ENCODE measurements at places on chromosomes 3 and 15.

- DNase-seq, result no peak
These were observed 133.5 kb upstream of the SGO1 start for GRCh38 chr3:20319551-20319950.

GRCh38 chr3:172844428-172844827, 93.9 kb downstream of the ECT2 start:
- no peak for DNase-seq

DNA sequence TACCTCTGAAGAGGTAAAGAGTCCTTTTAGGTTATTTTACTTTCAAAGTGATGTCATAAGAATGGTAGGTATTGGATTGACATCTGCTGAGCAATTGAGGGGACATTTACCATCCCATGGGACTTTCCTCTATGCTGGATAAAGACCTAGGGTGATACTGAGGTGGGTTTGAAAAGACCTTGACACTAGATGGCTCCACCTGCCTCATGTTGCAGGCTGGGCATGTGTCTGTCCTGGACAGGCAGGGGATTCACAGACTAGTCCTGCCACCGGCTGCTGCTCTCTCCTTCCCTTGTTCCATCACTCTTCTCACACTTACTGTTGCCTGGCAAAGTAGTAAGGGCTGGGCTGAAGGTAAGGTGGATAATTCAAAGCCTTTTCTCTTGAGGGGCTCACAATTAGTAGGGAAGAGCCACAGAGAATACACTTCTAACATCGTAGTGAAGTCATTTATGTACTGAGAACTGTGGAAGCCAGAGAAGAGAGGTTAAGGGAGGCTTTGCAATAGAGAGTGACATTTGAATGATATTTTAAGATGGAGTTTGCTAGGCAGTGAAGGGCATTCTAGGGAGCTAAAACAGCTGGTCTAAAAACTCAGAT, 27.7 kb downstream of the TRAK1 start:
- no peak for DNase-seq

GRCh38 chr3:169394316-169394715, 269.2 kb downstream of the MECOM start:
- no peak for DNase-seq

- no peak for DNase-seq
These were observed 223.0 kb upstream of the SATB1 start for GRCh38 chr3:18648159-18648558.

DNA sequence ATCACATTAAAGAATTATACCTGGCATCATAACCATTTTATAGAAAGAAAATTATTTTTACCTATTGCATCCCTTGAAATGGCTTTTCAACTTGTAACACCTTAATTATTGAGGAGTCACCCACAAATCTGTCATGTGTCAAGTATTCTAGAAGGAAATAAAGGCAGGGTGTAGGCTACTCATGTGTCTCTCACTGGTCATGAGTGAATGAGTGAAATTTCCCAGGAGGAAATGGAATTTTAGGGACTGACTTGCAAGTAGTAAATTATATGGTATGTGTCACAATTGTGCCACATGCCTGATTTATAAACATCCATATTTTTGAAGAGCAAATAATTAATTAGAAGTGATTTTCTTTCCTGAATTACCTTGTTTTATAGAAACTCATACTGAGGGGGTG, 310.5 kb upstream of the ADAMTS9 start:
- no peak for DNase-seq

GRCh38 chr3:138912237-138912636, 34.7 kb downstream of the FOXL2 start:
- no peak for DNase-seq
